Left lung (tissue), 14 donors: ENCODE measurements at places on chromosomes 3 and 15. TPM values are rescaled to one million over a fixed set of nuclear protein-coding genes. Genes with fewer than 3 reads are reported as not detected.

Gene ANKRD63
- not detected for total RNA-seq

Gene PLA2G4D
- 0.08 TPM for total RNA-seq

Gene PTPRG
- total RNA-seq, result 88.4 TPM

Gene TMEM158
- 3.7 TPM for total RNA-seq

Gene ATP6V1A
- total RNA-seq, result 111 TPM

Gene MBD4
- 29.9 TPM for total RNA-seq

Gene MED12L
- total RNA-seq, result 1.0 TPM

Gene CCR9
- total RNA-seq, result 0.12 TPM

Gene GOLGA8Q
- total RNA-seq, result 1.8 TPM

Gene GPX1
- 468 TPM for total RNA-seq

Gene PLA2G4E
- total RNA-seq, result 1.2 TPM

Gene FBXW12
- total RNA-seq, result not detected

Gene CSPG5
- total RNA-seq, result 19.2 TPM

Gene PSMD6
- total RNA-seq, result 48.8 TPM

Gene MB21D2
- total RNA-seq, result 3.2 TPM
